Cardiac septum (tissue), 1 donor: ENCODE measurements at places on chromosomes 12 and 14. TPM values are rescaled to one million over a fixed set of nuclear protein-coding genes. Genes with fewer than 3 reads are reported as not detected.
A peak's percentile ranks its signal among the peaks of the same experiment; 100 is the strongest.

The RFLNA gene
- total RNA-seq, result not detected

The NTN4 gene
- 77.8 TPM for total RNA-seq

DNA sequence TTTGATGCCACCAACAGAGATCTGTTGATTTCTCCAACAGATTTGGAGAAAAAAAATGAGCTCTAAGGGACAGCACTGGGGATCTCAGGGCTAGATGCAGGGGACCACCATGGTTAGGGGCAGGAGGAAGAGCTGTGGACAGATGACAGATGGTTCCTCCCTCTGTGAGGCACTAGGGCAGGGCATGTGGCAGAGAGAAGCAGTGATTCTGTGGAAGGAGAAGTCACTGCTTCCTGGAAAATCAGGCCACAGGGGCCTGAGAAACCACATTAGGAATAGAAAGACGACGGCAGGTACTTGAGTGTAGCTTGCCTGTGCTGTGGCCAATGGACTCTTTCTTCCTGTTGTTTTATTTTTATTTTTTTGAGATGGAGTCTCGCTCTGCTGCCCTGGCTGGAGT is 24.9 kb upstream of the TMED2 start:
- no peak for DNase-seq

DNA sequence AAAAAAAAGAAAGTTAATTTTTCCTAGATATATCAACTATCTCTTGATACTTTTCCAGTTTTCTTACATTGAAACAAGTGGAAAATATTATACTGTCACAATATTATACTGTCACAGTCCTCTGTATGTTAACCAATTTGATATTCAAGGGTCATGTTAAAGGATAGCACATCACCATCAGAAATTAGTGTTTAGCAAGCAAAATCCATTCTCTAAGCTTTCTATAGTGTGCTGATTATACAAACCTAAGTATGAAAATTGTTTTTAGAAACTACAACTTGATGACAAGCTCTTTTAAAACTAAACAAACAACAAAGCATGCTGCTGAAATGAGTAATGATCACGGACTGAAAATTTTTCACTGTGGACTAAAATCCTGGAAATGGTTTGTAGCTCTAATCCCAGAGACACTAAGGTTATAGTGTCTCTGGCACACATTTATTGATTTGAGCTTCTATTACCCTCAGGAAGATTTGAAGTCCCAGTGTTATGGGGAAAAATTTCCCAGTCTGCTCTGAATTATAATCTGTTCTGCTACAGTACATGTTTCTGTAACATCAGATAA is 9.7 kb downstream of the SPTSSA start:
- no peak for DNase-seq

DNA sequence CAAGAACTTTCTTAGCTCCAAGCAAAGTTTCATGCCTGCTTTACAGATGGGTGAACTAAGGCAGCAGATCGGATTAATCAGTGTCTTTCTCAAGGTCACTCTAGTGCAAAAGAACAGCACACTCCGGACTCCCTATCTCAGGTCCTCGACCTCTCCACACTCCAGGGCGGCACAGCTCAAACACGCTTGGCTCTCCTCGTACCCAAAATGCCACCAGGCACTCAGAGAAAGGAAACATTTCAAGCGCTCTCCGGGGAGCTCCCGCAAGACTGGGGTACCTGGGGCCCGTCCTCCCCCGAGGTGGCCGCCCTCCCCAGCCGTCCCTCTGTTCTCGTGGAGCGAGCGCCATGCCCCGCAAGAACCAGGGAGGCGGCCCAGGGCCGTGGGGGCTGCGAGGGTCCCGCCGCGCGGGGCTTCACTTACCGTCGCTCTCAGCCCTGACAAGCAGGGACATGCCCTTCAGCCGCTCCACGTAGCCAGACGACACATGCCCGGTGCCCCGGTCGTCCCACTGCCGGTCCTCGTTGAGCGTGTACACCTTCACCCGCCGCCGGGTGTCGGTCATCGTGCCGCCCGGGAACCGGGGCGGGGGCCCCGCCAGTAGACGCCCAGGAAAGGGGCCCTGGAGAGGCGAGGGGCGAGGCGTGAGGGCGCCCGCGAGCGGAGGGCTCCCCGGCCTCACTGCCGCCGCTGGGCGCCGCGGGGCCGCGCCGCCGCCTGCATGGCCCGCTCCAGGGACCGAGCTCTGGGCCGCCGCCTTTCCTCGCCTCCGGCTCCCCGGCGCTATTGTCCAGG is 830 bp downstream of the PPP4R3A start:
- peak; percentile 77 for DNase-seq

GRCh38 chr14:88025313-88025712 is 20.4 kb downstream of the GPR65 start:
- DNase-seq, result no peak
